ENCODE measurements at places on chromosomes 3 and 15.

GRCh38 chr15:61660579-61660978 is 399.7 kb downstream of the VPS13C start:
- no peak for DNase-seq

DNA sequence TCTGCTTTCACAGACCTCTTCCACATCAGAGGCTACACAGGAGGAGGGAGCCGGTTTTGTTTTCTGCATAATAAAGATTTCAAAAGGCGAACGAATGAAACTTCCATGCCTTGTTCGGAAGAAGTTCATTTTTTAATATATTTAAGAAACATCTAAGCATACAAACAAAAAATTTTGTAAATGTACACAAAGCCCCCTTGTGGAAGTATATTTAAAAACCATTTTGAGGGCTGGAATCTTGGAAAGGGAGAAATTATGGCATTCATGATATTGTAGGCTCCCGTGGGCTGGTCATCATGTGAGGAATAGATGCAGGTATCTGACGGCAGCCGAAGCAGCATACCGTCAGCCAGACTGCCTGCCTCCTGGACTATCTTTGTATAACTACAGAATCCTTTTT is 90.4 kb downstream of the MECOM start:
- no peak for DNase-seq

DNA sequence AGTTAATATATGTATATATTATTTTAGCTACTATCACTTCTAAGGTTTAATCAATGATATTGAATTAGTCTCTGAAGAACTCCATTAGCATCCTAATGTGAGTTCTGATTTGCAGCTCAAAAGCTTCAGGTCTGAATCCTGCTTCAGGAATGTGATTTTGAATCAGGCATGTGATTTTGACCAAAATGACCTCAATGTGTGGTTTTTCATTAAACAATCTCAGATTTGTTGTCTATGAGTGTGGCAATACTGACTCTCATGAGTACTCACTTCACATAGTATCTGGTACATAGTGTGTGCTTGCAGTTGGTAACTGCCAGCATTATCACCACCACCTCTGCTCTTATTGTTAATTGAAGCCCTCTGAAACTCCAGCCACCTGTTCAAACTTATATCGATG is 251.0 kb downstream of the KCNH8 start:
- no peak for DNase-seq

- DNase-seq, result no peak
Observed at GRCh38 chr15:58471348-58471747, 39.6 kb downstream of the LIPC start.
